Thoracic aorta (tissue), 2 donors: ENCODE measurements at places on chromosomes 7 and 10. TPM values are rescaled to one million over a fixed set of nuclear protein-coding genes. Genes with fewer than 3 reads are reported as not detected.

GRCh38 chr7:47940088-47941013 is 7.9 kb downstream of the PKD1L1 start:
- DNase-seq, result no peak
- H3K27ac ChIP-seq, result peak overlapping the region; percentile 90
- no peak overlapping the region for H3K4me3 ChIP-seq
- no peaks in the 10 kb centered on the region for H3K27me3 ChIP-seq

GRCh38 chr7:1666317-1666822 is 3.7 kb upstream of the ELFN1 start:
- no peaks in the 10 kb centered on the region for H3K36me3 ChIP-seq
- peak overlapping the region; percentile 66 for H3K4me3 ChIP-seq
- peaks cover 39% of the 10 kb centered on the region for H3K4me1 ChIP-seq
- peaks cover 25% of the 10 kb centered on the region for H3K27me3 ChIP-seq

GRCh38 chr7:115274-115911 is 77.0 kb upstream of the FAM20C start:
- no peak overlapping the region for H3K27ac ChIP-seq
- no peaks in the 10 kb centered on the region for H3K27me3 ChIP-seq
- H3K4me3 ChIP-seq, result no peak overlapping the region
- H3K36me3 ChIP-seq, result no peaks in the 10 kb centered on the region

TRIM50 gene
- not detected for total RNA-seq

CASP2 gene
- total RNA-seq, result 13.4 TPM

DNA sequence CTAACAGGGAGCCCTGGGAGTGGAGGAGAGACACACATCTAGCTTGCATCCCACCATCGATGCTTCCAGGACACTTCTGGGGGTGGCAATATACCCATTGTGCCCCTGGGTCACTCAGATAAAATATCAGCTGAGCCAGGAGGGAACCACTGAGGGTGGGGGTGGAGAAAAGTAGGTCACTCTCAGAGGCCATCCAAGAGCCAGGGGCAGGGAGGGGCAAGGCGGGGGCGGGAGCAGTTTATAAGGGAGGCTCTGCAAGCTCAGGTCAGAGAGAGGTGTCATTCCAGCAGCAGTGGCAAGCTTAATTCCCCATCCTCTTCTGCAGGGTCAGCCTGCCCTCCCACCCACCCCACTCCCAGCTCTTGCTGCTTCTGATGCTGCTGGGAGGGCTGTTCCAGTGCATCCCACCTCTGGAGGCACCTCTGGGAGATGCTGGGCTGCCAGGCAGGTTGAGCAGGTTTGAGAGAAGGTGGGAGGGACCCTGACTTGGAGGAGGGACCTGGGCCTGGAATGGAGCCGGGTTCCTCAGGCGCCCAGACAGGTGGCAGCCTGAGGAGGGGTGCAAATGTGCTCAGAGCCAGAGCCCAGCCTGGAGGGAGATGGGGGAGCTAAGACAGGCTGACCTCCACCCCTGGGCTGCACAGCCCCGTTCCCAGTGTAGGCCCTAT is 20.1 kb upstream of the TLX1 start:
- H3K4me1 ChIP-seq, result no peaks in the 10 kb centered on the region
- no peaks in the 10 kb centered on the region for H3K36me3 ChIP-seq
- no peaks in the 10 kb centered on the region for H3K27me3 ChIP-seq
- no peak overlapping the region for H3K27ac ChIP-seq

GRCh38 chr10:118585234-118585633 is 10.2 kb downstream of the PRLHR start:
- H3K4me3 ChIP-seq, result no peak overlapping the region
- no peaks in the 10 kb centered on the region for H3K36me3 ChIP-seq
- no peak for DNase-seq
- H3K27me3 ChIP-seq, result no peaks in the 10 kb centered on the region
